ENCODE measurements at places on chromosomes 2 and 18.

DNA sequence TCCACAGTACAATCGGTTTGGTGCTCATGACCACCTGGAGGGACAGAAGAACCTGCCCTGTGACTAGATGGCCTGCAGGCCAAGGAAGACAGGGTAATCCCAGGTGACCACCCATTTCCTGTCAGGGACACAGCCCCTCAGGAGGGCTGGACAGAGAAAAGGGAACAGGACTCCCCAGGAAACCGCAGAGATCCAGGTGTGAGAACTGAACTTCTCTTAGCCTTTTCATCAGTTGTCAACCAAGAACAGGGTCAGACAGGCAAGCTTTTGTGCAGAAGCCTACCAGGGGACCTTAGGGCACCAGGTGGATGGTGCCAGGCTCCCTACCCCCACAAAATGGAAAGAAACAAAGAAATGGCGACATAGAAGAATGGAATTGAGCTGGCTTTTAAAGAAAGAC, 132.3 kb downstream of the HDAC4 start:
- no peak for DNase-seq

- no peak for DNase-seq
These were observed 30.6 kb downstream of the SPATS2L start for GRCh38 chr2:200336980-200337615.

DNA sequence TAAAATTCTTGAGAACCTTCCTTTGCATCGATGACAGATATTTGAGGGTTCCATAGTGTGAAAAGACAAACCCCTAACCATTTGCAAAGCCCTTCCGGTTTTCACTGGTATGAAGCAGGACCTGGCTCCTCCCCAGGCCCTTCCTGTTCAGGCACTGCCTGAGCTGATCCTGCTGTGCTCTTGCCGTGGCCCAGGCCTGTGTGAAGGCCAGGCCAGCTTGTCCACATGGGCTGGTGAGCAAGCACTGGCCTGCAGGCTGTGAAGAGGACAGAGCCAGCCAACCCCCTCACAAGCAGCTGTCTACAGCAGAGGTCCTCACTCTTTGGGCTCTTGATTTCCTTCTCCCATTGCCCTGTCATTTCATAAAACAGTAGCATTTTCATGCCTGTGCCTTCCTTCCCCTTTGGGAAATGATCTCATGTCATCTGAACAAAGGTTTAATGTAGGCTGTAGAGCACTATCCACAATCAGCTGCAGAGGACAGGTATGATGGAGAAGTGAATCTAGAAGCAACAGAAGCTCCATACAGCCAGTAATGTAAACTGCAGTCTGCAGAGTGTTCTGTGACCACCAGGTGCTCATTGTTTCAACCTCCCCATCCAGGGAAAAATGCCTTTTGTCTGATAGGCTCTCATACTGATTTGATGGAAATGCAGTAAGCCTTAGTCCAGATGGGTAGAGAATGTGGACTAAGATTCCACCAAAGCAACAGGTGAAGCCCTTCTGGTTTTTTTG, 19.8 kb downstream of the MPHOSPH10 start:
- DNase-seq: no peak

GRCh38 chr2:8577573-8577972, 104.3 kb upstream of the ID2 start:
- no peak for DNase-seq

GRCh38 chr2:30612371-30612770, 165.3 kb downstream of the LCLAT1 start:
- DNase-seq: no peak

GRCh38 chr2:140417504-140417903, 1637.3 kb upstream of the NXPH2 start:
- no peak for DNase-seq

DNA sequence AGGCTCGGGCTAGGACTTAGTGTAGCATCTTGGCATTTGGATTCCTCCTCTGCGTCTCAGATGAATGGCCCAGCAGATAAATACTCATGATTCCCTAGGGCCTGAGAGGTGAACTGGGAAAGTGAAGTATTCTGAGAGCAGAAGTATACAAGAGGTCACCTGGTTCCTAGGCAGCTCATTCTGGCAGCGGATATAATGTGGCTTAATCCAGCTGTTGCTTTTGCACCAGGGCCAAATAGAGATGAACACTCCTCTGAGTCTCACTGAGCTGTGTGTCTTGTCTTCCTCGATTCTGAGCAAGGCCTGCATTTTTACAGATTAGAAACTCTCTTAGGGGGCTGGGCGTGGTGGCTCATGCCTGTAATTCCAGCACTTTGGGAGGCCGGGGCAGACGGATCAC, 196.1 kb downstream of the SLC4A3 start:
- no peak for DNase-seq

DNA sequence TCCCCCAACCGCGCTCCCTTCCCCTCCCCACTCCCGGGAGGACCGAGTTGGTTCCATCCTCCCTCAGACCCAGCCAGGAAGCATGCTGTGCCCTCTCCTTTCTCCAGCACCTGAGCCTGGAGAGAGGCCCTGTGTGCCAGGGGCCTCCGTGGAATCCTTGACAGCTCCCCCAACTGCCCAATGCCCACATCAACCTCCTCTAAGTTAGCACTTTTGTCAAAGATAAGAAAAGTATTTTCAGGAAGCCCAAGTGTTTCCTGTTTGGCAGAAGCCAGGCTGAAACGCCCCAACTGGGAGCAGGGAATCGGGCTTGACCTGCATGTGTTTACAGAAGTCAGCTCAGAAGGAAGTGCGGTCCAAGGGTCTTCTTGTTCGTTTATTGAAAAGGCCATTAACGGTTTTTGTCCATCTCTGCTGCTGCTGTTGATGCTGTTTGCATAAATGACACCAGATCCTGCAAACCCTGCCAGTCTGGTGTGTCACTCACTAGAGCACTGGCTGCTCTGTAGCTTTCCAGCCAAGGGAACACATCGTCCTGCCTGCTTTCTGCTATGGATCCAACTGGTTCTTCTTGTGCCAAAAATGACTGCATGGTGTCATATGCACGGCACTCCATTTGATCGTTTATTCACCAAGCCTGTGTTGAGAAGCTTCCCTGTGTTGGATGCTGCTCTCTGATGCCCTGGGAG, 35.4 kb upstream of the COL6A3 start:
- DNase-seq: no peak

GRCh38 chr2:203887677-203888076, 20.1 kb downstream of the CTLA4 start:
- DNase-seq: no peak

GRCh38 chr2:67268797-67269196, 128.3 kb upstream of the ETAA1 start:
- no peak for DNase-seq

GRCh38 chr2:165952741-165953211, 800 bp downstream of the TTC21B start:
- DNase-seq: no peak

DNA sequence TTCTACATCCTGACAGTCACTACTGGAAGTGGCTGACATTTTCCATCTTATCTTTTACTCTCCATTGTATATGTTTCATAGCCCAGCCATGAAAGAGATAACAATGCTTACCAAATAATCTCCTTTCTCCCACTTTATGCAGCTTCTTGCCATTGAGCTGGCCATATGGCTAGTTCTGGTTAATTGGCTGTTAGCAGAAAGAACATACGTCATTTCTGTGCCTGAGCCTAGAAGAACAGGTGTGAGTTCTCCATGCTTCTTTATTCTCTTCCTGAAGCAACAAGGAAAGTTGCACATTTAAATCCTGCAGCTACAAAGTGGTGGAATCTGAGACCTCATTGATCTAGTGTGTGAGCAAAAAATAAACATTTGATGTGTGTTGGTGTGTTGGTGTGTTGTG, 82.0 kb upstream of the FSHR start:
- DNase-seq: no peak

DNA sequence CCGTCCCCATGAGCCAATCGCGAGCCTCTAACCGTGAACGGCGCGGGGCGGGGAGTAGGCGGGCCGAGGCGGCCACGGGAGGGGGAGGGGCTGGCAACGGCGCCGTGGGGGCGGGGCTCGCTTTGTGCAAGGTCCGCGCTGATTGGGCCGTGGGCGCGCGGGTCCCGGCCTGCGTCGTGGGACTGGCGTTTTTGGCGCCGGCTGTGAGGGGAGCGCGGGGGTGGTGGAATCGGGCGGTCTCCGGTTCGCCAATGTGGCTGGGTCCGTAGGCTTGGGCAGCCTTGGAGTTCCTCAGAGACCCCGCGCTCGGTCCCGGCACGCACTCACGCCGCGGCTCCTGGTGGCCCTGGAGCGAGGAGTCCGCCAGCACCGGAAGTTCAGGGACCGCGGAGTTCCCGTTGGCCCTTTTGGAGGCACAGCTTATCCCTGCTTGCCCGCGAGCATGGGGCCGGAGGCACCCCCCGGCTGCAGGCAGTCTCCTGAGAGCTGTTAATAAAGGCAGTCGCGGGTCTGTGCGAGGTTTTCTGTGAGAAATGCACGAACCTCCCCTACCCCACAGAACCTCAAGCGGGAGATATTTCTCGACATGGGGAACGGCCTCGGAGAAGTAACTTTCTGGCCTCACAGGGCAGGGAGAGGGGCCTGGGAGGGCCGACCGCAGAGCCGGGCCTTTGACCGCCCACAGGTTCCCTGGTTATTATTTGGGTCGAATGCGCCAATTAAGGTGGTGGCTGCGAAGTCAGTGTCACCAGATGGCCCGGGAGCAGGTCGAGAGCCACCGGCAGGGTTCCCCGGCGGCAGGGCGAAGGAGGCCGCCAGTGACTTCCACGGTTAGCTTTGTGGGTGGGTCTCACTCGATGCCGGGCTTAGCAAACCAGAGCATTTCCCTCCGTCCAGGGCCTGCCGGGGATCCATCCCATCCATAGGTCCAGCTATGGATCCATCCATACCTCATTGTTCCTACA, 574 bp upstream of the NCL start:
- DNase-seq: peak; percentile 97

DNA sequence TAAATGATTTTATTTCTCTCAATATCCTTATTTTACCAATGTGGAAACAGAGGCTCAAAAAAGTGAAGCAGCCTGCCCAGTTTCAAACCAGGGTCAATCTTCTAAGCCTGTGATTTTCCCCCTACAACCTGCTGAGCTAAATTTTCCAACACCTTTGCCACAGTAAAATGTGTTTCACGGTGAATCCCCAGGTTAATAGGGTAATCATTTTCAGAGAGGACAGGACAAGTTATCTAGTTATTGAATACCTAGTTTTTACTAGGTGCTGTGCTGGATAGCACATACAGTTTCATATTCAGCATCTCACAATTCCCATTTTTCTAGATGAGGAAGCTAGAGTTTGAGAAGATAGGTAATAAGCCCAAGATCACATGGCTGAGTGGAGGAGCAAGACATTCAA, 236.6 kb downstream of the PTH2R start:
- no peak for DNase-seq

DNA sequence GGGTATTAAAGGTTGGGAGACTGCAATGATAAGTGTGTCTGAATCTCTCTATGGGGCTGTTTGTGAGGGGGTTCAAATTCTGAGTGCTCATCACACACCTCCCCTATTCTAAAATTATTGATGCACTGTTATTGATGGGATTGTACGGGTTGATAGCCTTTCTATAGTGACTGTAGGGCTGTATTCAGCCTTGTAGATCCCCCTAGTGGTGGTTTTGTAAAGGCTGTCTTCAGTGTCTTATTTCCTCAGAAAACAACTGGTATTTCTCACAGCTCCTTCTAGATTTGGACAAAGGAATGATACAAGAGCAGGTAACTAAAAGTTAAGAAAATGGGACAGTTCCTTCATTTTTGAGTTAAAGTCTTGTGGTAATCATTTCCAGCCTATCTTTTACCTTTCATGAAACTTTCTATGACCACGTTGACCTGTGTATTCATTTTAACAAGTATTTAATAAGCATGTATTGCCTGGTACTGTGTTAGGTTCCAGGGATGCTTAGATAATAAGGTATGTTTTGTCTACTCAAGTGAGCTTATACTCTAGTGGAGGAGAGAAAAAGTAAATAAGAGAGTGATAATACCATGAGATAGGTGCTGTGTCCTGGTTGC, 21.2 kb downstream of the SMAD4 start:
- no peak for DNase-seq

DNA sequence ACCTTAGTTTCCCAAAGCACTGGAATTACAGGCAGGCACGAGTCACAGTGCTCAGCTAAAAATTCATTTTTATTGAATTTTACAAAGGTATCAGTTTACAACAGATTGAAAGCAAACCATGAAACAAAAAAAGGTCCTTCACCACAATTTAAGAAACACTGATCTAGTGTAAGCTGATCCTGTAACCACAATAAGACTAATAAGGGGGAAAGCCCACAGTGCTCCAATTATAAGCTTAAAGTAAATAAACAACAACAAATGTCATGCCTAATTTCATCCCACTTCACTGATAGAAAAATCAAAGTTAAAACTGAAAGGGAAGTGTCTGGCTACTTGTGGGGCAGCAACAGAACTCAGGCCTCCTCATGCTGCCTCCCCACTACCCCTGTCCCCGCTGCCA, 49.2 kb downstream of the ICA1L start:
- DNase-seq: no peak

- no peak for DNase-seq
These were observed 103.5 kb downstream of the SPTBN1 start for GRCh38 chr2:54559593-54560145.

GRCh38 chr18:9827793-9828505, 57.8 kb upstream of the TXNDC2 start:
- no peak for DNase-seq

DNA sequence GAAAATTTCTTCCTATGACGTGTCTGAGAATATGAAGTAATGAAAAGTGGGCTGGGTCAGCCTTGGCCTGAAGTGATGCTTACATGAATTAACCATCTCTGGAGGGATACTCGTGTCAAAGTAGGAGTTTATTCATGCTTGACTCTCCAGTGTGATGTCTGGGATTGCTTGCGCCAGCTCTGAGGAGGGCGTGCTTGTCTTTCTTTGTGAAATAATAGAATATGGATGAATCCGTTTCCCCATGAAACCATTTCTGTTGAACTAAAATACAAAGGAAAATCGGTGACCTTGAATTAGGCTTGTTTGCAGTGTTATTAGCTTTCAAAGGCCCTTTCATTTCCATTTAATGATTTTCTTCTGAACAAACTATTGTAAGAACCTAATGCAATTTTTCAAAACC, 77.9 kb downstream of the EML6 start:
- DNase-seq: no peak

GRCh38 chr2:165024199-165024598, 68.9 kb upstream of the SLC38A11 start:
- DNase-seq: no peak

DNA sequence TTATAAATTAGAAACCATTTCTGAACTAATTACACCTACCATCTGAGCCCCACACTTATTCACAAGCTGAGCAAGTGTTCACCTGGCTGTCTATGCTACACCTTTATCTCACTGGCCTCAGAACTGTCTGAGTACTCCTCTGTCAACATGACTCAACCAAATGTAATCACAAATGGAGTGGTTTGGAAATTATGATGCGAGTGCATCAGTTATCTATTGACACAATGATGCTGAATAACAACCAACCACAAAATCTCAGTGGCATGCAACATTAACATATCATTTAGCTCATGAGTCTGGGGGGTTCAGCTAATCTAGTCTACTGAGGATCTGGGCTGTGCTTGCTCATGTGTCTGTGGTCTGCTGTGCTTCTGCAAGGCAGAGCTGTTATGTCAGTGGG, 184.2 kb upstream of the NXPH2 start:
- DNase-seq: no peak

GRCh38 chr2:19225126-19225525, 133.3 kb downstream of the OSR1 start:
- DNase-seq: no peak

All from stimulated activated CD8-positive, alpha-beta memory T cell treated with anti-CD3 and anti-CD28 coated beads, Interleukin-2, amount 100 ng/mL, for 1 hour (primary cell).